Stimulated activated memory B cell treated with anti-CD40 and anti-IgM and Interleukin-4, amounts not matched to agents 10 μg/mL and 1 μg/mL and 100 μg/mL, for 72 hours (primary cell): ENCODE measurements at places on chromosomes 2 and 18.

- no peak for ATAC-seq
Measured at GRCh38 chr18:3002732-3003131, 10.2 kb downstream of the LPIN2 start.

DNA sequence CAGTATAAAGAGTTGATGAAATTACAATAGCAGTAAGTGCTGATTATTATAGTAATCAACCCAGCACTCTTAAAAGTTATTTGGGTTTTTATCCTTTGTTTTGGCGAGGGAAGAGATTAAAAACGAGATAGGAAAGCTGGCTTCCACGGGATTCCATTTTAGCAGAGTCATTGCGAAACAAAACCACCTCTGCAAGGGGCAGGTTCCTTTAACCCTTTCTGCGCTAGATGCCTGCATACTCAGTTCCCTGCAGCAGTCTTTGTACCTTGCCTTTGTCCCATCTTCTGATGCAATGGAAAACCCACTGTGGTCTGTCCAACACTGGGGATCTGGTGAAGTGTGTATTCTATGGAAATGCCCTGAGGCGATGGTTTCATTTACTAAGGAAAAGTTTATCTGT, 2.7 kb downstream of the YPEL5 start:
- ATAC-seq, result no peak

DNA sequence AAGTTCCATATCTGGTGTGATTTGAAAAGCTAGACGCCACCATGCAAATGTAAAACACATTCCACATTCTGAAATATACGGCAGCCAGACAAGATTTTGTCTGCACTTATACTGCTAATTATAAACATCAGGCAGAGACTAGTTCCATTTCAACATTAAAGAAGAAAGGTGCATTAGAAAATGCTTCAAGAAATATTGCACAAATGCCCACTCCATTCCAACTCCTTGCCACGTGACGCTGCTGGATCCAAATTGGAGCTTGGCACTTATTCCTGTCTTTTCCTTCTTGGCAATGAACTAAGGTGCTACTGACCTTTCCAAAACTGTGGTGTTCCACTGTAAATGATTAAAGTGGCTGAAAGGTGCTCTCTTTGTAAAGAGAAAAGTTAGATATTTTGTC, 6.3 kb downstream of the COL6A3 start:
- no peak for ATAC-seq

DNA sequence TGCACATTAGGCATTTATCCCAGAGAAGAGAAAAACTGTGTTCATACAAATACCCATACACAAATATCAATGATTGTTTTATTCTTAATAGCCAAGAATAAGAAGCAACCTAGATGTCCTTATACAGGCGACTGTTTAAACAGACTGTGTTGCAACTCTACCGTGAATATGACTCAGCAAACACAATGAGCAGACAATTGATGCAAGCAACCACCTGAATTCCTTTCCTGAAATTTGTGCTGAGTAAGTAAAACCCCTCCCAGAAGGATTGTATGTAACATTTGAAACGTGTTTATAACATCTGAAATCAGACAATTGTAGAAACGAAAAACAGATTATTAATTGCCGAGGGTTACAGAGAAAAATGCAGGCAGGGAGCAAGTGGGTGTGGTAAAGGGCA, 621.9 kb upstream of the SOX11 start:
- no peak for ATAC-seq

DNA sequence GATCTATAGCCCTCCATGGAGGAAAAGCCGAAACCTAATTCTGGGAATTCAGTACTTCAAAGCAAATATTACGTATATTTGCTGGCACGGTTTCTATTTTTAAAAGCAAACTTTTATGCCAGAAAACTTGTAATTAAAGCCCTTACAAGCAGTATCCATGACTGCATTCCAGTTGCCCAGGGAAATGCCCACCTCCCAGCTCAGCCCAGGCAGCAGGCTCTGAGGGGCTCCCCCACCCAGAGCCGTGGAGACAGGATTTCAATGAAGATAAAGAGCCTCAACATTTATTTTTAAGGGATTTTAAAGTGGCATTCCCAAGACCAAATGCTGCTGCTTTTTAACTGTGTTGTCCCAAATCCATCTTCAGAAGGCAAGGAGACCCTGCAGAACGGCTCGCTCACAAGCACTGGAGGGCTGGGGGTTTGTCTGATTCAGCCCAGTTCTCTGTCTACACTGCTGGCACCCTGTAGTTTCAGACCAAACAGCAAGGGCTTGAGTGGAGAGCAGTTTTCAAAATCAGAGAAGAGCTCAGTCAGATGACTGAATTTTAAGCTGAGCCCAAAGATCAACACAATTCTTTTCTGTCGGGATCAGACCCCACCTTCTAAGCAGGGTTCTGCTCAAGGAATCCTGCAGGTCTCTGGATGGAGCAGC, 105.1 kb downstream of the KCNF1 start:
- ATAC-seq, result no peak

GRCh38 chr18:13494871-13495445, 231.4 kb downstream of the FAM210A start:
- no peak for ATAC-seq

DNA sequence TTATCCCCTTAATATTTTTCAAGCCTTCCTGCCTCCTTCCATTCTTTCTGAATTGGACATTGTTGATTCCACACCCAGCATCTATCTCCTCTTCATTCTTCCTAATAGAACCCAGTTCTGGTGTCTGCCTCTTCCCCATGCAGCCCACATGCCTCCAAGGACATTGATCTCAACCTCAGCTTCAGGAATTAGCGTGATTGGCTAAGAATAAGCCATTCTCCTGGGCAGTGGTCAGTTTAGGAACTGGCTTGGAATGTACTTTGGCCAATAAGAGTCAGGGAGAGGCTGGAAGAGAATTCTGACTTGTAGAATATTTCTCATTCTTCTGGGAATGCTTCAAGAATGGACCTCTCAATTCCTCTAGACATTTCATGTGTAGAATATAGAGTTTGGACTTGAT, 25.9 kb upstream of the GCC2 start:
- ATAC-seq, result no peak

DNA sequence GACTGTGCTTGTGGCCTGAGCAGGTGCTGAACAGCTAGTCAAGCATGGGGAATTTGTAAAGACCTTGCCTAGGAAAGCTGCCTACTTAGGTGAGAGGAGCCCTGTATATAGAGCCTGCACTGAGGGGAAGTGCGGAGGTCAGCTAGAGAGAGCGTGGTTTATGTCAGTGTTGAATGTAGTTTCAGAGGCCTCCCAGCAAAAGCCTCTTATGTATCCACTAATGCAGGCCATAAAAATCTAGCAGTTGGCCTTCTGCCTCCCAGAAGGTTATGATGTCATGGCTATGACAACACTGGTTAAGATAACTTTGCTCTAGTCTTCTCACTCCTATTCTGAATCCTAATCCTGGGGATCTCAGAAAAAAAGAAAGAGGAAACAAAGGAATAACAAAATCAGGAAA, 88.9 kb downstream of the ASXL3 start:
- ATAC-seq, result no peak
